CD4-positive, alpha-beta T cell treated with Interleukin-17A for 1 hour (primary cell): ENCODE measurements at places on chromosomes 6 and 20.
A peak's percentile ranks its signal among the peaks of the same experiment; 100 is the strongest.

DNA sequence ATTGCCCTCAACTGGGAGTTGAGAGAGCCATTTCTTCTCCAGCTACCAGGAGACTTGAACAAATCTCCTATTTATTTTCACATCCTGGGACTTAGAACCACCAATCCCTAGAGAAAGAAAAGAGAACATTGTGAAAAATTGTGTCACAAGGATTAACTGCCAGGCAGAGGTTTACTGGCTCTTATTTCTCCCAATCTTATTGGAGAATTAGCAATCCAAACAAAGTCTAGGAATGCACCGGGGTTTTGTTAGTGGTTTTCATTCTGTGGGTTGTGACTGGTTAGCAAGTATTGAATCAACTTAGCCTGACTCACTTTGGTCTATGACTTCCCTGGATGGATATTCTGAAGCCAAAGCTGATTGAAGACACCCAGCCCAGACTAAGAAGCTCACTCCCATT lies 21.2 kb upstream of the ENPP5 start:
- DNase-seq, result no peak

DNA sequence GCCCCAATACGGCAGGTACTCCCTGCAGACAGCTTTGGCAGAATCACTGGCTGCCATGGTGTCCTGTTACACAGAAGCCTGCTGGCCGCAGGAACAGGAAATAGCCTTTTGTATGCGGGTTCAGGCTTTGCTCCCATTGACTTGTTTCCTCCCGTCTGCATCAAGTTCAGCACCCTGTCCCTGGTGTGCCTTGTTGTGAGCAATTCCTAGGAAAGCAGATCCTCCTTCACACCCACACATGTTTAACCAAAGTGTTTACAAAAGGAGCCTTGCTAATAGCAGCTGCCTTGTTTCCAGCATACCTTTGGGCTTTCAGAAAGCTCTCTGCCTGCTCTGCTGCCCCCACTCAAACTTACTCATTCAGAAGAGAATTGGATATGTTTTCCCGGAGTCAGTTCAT lies 127.2 kb upstream of the SUPT3H start:
- DNase-seq, result no peak

DNA sequence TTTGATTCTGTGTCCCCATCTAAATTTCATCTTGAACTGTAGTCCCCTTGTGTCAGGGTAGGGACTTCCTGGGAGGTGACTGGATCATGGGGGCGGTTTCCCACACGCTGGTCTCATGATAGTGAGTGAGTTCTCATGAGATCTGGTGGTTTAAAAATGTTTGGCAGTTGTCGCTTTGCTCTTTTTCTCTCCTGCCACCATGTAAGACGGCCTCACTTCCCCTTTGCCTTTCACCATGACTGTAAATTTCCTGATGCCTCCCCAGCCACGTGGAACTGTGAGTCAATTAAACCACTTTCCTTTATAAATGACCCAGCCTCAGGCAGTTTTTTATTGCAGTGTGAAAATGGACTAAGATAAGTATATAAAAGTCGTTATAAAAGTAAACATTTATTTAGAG lies 80.5 kb upstream of the SGK1 start:
- DNase-seq, result peak; percentile 15

DNA sequence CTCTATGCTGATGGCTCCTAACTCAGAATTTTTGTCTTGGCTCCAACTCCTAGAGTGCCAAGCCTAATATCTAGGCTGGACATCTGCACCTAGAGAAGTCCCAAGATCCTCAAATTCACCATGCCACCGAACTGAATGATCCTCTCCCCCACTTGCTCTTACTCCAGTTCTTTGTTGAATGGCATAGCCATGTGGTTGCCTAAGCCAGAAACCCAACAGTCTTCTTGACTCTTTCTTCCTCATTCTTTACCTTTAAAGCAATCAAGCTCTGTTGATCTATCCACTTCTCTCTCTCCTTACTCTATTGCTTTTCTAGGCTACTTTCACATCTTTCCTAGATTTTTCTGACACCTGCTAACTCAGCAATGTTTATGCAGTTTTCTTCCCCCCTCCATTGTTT lies 126.5 kb upstream of the FOXO3 start:
- DNase-seq, result no peak

- no peak for DNase-seq
Observed at GRCh38 chr20:24915440-24915839, 33.6 kb upstream of the CST7 start.

GRCh38 chr20:5173751-5174150 lies 46.9 kb downstream of the CDS2 start:
- no peak for DNase-seq

DNA sequence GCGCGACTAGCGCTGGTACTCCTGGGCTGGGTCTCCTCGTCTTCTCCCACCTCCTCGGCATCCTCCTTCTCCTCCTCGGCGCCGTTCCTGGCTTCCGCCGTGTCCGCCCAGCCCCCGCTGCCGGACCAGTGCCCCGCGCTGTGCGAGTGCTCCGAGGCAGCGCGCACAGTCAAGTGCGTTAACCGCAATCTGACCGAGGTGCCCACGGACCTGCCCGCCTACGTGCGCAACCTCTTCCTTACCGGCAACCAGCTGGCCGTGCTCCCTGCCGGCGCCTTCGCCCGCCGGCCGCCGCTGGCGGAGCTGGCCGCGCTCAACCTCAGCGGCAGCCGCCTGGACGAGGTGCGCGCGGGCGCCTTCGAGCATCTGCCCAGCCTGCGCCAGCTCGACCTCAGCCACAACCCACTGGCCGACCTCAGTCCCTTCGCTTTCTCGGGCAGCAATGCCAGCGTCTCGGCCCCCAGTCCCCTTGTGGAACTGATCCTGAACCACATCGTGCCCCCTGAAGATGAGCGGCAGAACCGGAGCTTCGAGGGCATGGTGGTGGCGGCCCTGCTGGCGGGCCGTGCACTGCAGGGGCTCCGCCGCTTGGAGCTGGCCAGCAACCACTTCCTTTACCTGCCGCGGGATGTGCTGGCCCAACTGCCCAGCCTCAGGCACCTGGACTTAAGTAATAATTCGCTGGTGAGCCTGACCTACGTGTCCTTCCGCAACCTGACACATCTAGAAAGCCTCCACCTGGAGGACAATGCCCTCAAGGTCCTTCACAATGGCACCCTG lies 1.6 kb downstream of the TPBG start:
- DNase-seq, result no peak

- no peak for DNase-seq
Observed at GRCh38 chr6:5782783-5783547, 223.8 kb downstream of the NRN1 start.

- no peak for DNase-seq
Observed at GRCh38 chr6:129162605-129163004, 279.7 kb downstream of the LAMA2 start.

DNA sequence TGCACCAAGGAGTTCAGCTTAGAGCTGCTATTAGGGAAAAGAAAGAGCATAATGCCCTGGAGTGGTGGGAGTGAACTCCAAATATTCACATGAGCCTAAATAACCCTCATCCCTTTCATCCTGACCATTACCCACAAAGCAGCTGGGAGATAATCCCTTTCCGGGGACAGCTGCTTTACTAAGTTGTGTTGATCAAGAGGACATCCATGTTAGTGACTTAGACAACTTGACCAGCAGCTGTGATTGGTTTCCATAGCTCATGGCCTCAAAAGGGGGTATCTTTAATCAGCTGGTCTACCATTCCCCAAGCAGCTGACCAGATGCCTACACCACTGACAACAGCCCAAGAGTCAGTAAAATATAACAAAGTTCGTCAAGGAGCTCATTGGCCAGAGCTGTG lies 75.8 kb upstream of the LY86 start:
- no peak for DNase-seq

- no peak for DNase-seq
Observed at GRCh38 chr6:96963403-96963802, 38.9 kb downstream of the KLHL32 start.

DNA sequence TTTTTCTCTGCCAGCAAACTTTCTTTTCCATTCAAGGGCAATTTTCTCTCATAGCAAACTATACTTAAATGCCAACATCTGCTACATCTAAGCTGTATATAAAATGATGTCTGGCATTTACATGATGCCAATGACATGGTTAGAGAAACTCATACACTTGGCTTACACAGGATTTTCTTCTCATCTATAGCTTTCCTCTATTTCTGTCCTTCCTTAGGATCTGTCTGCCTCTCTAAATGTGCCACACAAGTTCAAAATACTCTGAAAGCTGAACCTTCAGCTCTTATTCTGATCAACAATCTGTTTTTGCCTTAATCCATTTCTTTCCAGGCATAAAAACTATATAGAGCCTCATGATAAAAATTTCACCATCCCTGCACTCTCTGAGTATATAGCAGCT lies 290.9 kb upstream of the RNF217 start:
- DNase-seq, result no peak

GRCh38 chr20:64030371-64031134 lies 5.4 kb upstream of the C20orf204 start:
- no peak for DNase-seq

GRCh38 chr6:12311106-12311505 lies 20.9 kb downstream of the EDN1 start:
- DNase-seq, result no peak

DNA sequence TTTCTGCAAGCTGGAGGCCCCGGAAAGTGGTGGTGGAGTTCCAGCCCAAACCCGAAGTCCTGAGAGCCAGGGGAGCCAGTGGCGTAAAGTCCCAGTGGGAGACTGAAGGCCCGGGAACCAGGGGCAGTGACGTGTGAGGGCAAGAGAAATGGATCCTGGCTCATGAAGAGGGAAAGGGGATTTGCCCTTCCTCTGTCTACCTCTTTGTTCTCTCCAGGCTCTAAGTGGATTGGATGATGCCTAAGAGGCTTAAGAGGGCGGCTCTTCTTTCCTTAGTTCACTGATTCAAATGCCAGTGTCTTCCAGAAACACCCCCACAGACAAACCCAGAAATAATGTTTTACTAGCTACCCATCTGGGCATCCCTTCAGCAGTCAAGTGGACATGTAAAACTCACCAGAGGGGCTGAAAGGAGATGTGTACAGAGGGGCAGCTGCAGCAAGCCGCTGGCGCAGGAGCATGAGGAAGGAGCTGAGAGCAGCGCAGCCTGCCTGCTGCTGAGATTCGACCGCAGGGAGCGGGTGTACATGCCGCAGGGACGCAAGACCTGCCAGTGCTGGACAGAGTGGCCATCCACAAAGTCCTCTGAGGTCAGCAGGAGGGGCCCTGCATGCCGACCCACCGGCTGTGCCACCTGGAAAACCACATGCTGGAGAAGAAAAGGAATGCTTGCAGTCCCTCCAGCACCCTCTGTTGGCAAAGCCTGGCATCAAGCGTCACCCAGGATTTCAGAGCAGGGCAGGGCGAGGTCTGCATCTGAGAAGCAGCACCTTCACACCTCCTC lies 29.5 kb downstream of the CDYL start:
- peak; percentile 25 for DNase-seq

DNA sequence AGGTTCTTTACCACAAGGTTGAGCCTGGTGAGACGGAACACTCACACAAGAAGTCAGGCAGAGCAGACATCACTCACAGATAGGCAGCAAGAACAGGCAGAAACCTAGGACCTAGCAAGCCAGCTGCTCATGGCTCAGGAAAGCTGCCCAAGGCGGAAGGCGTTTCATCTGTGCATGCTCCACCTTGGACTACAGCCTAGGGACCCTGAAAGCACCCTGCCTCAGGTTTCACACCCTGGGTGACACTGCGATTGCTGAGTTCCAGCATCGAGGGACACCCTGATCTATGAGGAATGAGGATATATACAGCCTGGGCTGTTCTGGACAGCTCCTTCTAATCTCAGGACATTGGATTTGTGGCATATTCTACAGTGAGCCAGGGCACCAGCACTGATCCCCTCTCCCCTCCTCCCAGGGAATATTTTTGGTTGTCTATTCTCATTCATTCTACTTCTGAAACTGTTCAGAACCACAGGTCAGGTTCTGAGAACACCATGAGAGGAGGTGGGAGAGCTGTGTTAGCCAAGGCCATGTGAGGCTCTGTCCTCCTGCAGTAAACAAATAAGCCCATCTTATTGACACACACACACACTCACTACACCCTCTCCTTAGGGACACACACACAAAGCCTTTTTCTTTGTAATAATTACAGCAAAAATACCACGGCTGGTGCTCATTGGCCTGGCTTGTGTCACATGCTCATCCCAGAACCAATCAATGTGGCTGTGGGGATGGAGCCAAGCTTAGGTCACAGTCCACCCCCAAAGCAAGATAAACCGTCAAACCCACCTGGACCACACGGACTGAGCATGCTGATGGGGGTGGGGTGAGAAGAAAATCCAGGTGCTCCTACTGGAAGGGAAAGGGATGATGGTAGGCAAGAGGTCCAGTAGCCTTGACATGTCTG lies 26.3 kb upstream of the PMEPA1 start:
- no peak for DNase-seq

DNA sequence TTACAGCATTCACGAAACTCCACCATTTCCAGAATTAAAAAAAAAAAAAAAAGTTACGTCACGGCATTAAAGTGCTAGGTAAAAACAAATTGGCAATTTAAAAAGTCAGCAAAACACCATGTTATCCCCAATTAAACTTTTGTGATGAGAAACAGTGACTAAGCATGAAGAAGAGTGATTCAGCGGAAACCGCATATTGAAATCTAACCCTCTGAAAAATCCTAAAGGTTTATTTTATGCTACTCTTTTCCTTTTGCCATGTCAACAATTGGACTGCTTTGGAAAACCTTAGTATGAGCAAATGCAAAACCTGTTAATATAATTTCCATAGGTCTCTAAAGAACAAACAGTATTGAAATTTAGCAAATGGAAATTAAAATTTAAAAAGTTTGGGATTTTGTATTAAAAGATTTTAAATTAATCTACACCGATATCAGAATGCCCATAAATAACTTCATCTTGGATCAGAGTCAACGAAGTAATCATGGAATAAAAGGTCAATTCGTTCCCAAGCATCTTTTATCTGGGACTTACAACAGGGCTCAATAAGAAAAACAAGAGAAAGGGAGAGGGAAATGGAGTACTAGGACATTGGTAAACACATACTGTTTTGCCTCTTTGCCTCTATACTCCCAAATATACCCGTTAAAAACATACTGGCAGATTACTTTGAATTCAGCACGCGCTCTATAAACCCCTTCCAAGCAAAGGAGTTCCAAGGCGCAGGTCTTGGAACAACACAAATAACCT lies 1.1 kb downstream of the FBXO30 start:
- no peak for DNase-seq

DNA sequence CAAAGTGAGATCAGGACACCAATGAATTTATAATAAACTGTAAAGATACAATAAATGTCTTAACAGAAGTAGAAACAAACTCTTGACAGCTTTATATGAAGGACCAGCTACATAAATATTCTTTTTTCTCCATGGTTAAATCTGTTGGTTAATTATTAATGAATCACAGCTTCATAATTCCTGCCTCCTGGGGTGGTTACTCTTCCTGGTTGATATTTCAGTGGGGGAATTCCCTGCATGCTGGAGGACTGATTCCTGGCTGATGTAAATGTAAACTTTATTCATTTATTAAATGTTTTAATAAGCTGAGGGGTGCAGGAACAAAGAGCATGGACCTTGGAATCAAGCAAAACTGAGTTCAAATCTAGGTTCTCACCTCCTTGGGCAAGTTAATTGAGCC lies 16.2 kb upstream of the RCAN2 start:
- DNase-seq, result no peak
